Parietal lobe (tissue), 2 donors: ENCODE measurements at places on chromosomes 3 and 15. TPM values are rescaled to one million over a fixed set of nuclear protein-coding genes. Genes with fewer than 3 reads are reported as not detected.

The NR2E3 gene
- total RNA-seq = not detected

The EAF1 gene
- 31.3 TPM for total RNA-seq

The KBTBD13 gene
- total RNA-seq = not detected

The CYP1A2 gene
- total RNA-seq = not detected

The CCR8 gene
- not detected for total RNA-seq

The RTP1 gene
- 0.31 TPM for total RNA-seq

The OR5H2 gene
- total RNA-seq = not detected

The CDHR4 gene
- not detected for total RNA-seq

The VWA5B2 gene
- 0.63 TPM for total RNA-seq

The RYR3 gene
- 48.8 TPM for total RNA-seq

The SCN11A gene
- total RNA-seq = 0.63 TPM

The CFAP20DC gene
- 4.1 TPM for total RNA-seq

The IL5RA gene
- total RNA-seq = 1.3 TPM

The KCNMB3 gene
- 9.7 TPM for total RNA-seq

The SYNPR gene
- 45.7 TPM for total RNA-seq

The CHRFAM7A gene
- total RNA-seq = 7.8 TPM

The U2SURP gene
- 218 TPM for total RNA-seq

The PLCH1 gene
- total RNA-seq = 13.1 TPM

The RBMS3 gene
- 11.6 TPM for total RNA-seq

The REC114 gene
- total RNA-seq = not detected

The SMCO1 gene
- total RNA-seq = not detected
